A549 treated with ZK216348 at 1 μM for 4 hours (cell line): ENCODE measurements at places on chromosomes 1 and 21. TPM values are rescaled to one million over a fixed set of nuclear protein-coding genes. Genes with fewer than 3 reads are reported as not detected.

Gene CHI3L1
- total RNA-seq, result 0.18 TPM in 1 of 5 replicates, not detected in the others

Gene FAM110D
- total RNA-seq, result 0.05 to 0.06 TPM in 2 of 5 replicates, not detected in the others

Gene TCEANC2
- total RNA-seq, result 1.8 to 3.3 TPM (median 2.4 TPM) in 5 replicates

Gene PLPPR5
- not detected in 5 replicates for total RNA-seq

Gene KCNK2
- 0.11 to 0.45 TPM (median 0.16 TPM) in 3 of 5 replicates, not detected in the others for total RNA-seq

Gene CFAP45
- total RNA-seq, result 0.32 to 1.1 TPM (median 0.62 TPM) in 5 replicates

Gene ODF2L
- 5.1 to 15.0 TPM (median 8.5 TPM) in 5 replicates for total RNA-seq

Gene FMN2
- 3.2 to 7.0 TPM (median 5.4 TPM) in 5 replicates for total RNA-seq

Gene CELA3A
- not detected in 5 replicates for total RNA-seq

Gene KANK4
- 0.21 to 0.59 TPM (median 0.44 TPM) in 5 replicates for total RNA-seq

Gene S100A7A
- not detected in 5 replicates for total RNA-seq

Gene OR2AK2
- not detected in 5 replicates for total RNA-seq

Gene SPATA46
- total RNA-seq, result not detected in 5 replicates

Gene GFI1
- 0.17 to 0.35 TPM (median 0.26 TPM) in 5 replicates for total RNA-seq

Gene FCGR1A
- total RNA-seq, result not detected in 5 replicates

Gene QSOX1
- total RNA-seq, result 47.1 to 82.6 TPM (median 77.5 TPM) in 5 replicates

Gene BACE2
- total RNA-seq, result 20.3 to 25.0 TPM (median 22.0 TPM) in 5 replicates

Gene PCP4L1
- 0.11 TPM in 1 of 5 replicates, not detected in the others for total RNA-seq

Gene SPRR5
- total RNA-seq, result not detected in 5 replicates

Gene CFHR4
- total RNA-seq, result not detected in 5 replicates

Gene KRTAP10-7
- not detected in 5 replicates for total RNA-seq

Gene CR1L
- 0.41 TPM in 1 of 5 replicates, not detected in the others for total RNA-seq
